ENCODE measurements at places on chromosomes 3 and 15.
A peak's percentile ranks its signal among the peaks of the same experiment; 100 is the strongest.

- DNase-seq, result no peak
Observed at GRCh38 chr3:87461036-87461435, 184.7 kb upstream of the POU1F1 start.

DNA sequence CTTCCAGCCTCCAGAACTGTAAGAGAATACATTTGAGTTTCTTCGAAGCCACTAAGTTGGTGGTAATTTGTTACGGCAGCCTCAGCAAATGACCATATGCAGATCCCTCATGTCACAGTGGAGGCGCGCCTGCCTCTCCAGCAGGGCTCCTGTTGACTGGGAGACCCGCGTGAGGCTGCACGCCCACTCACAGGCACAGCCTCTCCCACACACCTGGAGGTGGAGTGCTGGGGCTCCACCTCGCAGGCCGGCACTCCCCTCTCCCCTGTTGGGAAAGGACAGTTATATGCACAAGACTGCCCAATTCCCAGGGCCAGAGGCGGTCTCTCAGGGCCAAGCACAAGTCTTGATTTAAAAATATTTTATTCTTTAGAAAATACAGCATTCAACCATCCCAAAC is 2.8 kb upstream of the TLR9 start:
- DNase-seq, result no peak

GRCh38 chr3:195119461-195120266 is 151.3 kb downstream of the XXYLT1 start:
- DNase-seq, result no peak

GRCh38 chr3:17151598-17152373 is 267.0 kb downstream of the PLCL2 start:
- peak; percentile 93 for DNase-seq

DNA sequence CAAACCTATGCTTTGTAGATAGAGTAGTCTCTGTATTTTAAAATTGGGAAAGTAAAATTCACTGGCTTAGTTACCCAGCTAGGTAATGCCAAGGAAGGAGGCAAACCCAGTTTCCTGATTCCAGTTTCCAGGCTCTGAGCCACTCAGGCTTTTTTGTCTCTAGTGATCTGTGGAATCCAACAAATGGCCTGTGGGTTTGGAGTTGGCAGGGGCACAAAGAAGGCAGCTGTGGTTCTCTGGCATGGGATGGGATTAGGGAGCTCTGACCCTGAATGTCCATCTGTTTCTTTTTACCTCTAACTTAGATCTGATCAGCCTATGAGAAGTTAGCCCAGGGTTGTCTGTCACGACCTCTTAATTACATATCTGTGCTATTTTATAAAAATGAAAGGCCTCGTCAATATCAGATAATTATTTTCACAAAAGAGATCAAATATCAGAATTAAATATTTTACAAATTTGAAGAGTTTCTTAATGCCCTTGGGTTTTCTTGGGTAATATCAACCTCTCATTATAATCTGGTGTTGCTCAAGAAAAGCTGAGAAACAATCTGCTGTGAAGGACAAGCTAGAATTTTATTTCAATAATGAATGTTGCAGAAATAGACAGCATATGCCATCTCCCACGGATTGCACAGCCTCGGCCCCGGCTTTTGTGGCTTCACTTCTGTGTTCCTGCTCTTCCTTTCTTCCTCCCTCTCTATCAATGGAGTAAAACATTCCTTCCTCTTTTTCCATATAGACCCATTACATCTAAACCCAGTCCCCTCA is 63.7 kb upstream of the DAZL start:
- DNase-seq, result no peak

GRCh38 chr3:125382298-125382697 is 7.2 kb upstream of the ZNF148 start:
- DNase-seq, result no peak
